ENCODE measurements at places on chromosomes 13 and 19.
A peak's percentile ranks its signal among the peaks of the same experiment; 100 is the strongest.

DNA sequence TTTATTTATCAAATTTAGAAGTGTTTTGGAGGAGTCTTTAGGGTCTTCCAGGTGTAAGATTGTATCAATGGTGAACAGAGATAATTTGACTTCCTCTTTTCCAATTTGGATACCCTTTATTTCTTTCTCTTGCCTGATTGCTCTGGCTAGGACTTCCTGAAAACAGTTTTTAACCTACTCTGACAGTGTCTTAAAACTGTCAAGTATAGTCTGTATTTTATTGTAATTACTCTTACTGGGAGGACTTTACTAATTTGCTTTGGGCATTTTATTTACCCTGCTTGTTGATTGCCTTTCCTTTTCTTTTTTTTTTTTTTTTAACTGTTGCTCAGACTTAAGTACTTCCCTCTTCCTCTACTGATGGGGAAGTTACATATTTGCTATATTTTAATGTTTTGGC, 81.3 kb downstream of the URI1 start:
- no peaks in the 10 kb centered on the region for H3K27me3 ChIP-seq
- H3K36me3 ChIP-seq: peaks cover 41% of the 10 kb centered on the region

DNA sequence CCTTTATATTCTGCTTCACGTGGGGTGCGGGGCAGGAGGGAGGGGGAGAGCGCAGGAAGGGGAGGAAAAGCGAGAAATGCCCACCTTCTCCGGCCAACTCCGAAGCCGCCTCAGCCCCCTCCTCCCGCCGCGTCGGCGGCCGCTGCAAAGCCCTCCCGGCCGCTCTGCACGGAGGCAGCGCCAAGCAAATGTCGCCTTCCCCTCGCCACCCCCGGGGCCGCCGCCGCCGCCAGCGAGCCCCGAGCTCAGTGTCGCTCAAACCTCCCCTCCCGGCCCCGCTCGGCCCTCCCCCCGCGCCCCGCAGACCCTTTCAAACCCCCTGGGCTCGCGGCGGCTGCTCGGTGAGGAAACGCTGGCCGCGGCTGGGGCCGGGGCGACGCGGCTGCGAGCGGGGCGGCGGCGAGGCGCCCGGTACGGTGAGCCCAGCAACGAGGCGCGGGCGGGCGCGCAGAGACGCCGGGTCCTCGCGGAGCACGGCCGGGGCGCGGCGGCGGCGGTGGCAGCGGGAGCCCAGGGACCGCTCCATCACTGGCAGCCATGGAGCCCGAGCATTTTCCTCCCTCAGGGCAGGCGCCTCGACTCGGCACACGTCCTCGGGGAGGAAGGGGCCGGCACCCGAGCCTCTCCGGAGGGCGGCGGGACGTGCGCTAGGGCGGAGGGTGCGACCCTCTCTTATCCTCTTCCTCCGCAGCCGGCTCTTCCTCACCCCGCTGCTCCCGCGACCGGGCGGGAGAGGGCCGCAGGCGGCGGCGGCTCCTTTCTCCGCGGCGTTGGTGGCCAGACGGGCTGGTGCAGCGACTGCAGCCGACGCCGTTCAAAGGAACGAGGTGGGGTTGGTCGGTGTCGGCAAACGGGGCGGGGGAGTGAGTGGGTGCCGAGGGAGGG, 463 bp upstream of the TSC22D1 start:
- H3K36me3 ChIP-seq: peaks cover 15% of the 10 kb centered on the region
- H3K4me3 ChIP-seq: peak overlapping the region; percentile 95
- H3K27ac ChIP-seq: peak overlapping the region; percentile 94
- peaks cover 35% of the 10 kb centered on the region for H3K4me1 ChIP-seq

GRCh38 chr19:36331353-36332228, 47.4 kb downstream of the ZFP14 start:
- peak overlapping the region; percentile 34 for H3K27ac ChIP-seq
- H3K36me3 ChIP-seq: peaks cover 48% of the 10 kb centered on the region

- H3K4me3 ChIP-seq: no peak overlapping the region
- no peaks in the 10 kb centered on the region for H3K4me1 ChIP-seq
- H3K36me3 ChIP-seq: no peaks in the 10 kb centered on the region
- DNase-seq: no peak
- peaks cover 2% of the 10 kb centered on the region for H3K27me3 ChIP-seq
Observed at GRCh38 chr13:21960108-21960507, 289.2 kb downstream of the FGF9 start.

DNA sequence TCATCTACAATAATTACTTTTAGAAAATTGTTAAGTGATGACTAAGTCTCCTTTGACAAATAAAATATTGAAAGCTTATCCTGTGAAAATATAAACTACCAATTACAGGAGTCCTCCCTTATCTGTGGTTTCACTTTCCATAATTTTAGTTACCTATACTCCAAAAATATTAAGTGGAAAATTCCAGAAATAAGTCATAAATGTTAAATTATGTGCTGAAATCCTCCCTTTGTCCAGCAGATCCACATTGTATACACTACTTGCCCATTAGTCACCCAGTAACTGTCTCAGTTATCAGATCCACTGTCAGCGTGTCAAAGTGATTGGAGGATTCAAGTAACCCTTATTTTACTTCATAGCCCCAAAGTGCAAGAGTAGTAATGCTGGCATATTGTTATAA, 98.1 kb downstream of the SERP2 start:
- no peak overlapping the region for H3K4me3 ChIP-seq
- DNase-seq: no peak
- peaks cover 3% of the 10 kb centered on the region for H3K27me3 ChIP-seq

DNA sequence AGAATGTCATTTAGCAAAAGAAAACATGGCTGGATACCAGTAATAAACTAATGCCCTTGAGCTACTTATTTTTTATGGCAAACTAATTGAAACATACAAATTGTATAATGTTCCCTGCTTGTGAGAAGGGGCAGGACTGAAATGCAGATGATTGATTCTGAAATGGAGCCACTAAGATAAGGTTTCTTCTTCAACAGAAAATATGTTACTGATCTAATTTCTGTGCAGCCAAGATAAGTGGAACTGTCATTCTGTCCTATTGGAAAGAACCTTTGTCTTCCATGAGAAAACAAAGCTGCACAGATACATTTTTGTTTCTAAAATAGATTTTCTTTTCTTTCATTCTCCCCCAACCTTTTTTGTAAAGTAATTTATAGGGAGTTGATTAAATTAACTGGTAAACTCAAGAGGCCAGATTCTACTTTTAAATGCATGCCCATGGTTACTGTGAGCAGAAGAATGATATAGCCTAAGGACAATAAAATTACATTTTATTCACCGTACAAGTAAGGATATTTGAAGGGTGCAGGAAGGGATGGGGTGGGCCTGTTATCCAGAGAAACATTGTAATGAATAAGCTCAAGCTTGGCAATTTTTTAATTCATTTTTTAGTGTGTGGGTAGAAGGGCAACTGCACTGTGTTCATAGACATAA, 39.9 kb downstream of the STARD13 start:
- H3K27ac ChIP-seq: no peak overlapping the region
- H3K4me3 ChIP-seq: no peak overlapping the region
- H3K27me3 ChIP-seq: no peaks in the 10 kb centered on the region
- no peak for DNase-seq

- no peak for DNase-seq
- no peak overlapping the region for H3K4me3 ChIP-seq
- H3K27me3 ChIP-seq: peaks cover 27% of the 10 kb centered on the region
- no peaks in the 10 kb centered on the region for H3K36me3 ChIP-seq
- no peaks in the 10 kb centered on the region for H3K4me1 ChIP-seq
- H3K27ac ChIP-seq: no peak overlapping the region
Observed at GRCh38 chr13:43297967-43298678, 274.7 kb downstream of the DNAJC15 start.

DNA sequence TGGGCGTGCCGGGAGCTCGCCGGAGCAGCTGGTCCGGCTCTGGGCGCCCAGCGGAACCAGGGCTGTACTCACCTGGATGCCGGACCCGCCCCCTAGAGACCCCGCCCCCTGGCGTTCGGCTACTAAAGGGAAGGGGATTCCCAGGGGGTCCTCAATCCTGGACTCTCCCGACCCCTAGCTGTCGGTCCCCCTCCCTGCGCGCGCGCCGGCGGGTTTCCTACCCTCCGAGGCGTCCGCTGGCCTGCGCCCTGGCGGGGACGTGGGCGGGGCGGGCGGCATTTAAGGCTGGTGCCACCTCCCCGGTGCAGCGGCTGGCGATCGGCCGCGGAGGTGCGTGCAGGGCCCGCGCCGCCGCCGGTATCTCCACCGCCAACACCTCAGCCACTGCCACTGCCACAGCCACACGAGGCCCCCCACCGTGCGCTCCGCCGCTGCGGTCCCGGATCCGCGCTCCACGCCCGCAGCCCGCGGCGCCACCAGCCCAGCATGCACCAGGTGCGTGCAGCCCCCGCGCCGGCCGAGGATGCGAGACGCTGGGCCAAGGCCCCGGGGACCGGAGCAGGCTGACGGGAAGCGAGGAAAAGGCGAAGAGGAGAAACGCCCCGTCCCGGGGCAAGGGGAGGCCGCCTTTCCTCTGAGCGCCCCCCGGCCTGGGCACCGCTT, at the start of gene ATP12A:
Gene ATP12A, plus strand, starts transcription at position 151 of the 663 bp plus-strand sequence. Its CDS starts 336 bp downstream, at position 487.
- peak; percentile 53 for DNase-seq
- peaks cover 28% of the 10 kb centered on the region for H3K4me1 ChIP-seq
- no peak within 1 kb of the TSS for H3K27ac ChIP-seq
- peak within 1 kb of the TSS; percentile 6 for H3K4me3 ChIP-seq

DNA sequence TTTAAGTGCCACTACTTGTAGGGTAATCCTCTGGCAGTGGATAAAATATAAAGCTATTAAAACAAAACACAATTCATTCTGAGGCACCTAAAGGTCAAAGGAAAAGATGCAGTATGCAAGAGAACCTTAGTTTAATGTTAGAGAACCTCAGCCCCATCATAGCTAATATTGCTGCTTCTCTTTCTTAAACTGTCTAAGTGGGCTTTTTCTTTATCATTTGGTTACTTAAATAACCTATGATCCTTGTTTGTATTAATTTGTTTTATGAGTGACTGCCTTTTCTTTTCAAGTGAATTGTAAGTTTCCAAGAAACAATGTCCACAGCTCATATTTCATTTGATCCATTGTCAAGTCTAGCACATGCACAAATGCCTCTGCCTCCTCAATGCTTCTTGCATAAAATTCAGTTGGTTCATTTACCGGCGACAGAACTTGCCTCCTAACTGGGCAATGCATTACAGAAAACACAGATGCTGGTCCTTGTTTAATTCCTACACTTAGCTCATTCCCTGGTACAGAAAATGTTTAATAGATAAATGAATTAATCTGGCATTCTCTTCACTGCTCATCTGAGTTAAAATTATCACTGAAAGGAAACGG, 1049.8 kb downstream of the OLFM4 start:
- no peak overlapping the region for H3K4me3 ChIP-seq
- no peaks in the 10 kb centered on the region for H3K27me3 ChIP-seq
- no peaks in the 10 kb centered on the region for H3K36me3 ChIP-seq
- no peak for DNase-seq
- H3K27ac ChIP-seq: no peak overlapping the region

GRCh38 chr19:46723023-46723461, 6.1 kb upstream of the PRKD2 start:
- peaks cover 22% of the 10 kb centered on the region for H3K36me3 ChIP-seq
- H3K27me3 ChIP-seq: no peaks in the 10 kb centered on the region
- H3K4me3 ChIP-seq: no peak overlapping the region
- peaks cover 37% of the 10 kb centered on the region for H3K4me1 ChIP-seq
- H3K27ac ChIP-seq: no peak overlapping the region

DNA sequence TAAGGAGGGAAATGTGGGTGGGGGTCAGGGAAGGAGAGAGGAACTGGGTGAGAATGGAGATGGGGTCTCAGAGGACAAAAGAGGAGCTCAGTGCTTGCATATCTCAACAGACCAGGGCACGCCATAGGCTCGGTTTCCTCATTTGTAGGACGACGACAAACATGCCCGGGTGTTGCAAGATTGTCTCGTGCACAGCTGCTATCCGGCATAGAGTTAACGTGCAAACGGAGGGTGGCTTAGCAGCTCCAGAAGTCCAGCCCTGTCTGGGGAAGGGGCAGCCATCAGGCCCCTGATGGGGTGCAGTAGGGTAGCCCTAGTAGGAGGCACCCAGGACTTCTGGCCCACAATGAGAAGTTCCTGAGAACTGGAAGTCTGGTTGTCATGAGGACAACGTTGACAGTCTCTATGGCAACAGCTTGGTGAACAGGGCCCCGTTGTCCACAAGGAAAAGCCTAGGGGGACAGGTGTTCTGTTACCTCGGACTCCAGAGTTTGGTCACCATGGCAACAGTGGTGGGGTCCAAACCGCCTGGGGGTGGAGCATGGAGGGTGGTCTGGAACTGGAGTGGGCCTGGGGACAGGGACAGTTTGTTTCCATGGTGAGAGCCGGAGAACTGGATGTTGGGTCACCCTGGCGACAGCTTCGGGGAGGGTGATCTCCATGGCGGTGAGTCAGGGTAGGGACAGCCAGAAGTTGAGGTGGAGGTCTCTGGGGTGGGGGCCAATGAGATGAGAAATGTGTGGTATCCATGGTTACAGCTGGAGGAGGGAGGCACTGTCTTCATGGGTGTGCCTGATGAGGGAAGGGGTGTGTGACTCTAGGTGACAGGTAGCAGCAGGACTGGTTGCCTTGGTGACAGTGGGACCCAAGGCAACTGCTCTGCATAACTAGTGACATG, 16.8 kb downstream of the TM6SF2 start:
- H3K4me3 ChIP-seq: no peak overlapping the region
- no peak overlapping the region for H3K27ac ChIP-seq
- peaks cover 1% of the 10 kb centered on the region for H3K36me3 ChIP-seq
- DNase-seq: no peak
- H3K4me1 ChIP-seq: no peaks in the 10 kb centered on the region
- H3K27me3 ChIP-seq: peaks cover 28% of the 10 kb centered on the region

- DNase-seq: no peak
- H3K36me3 ChIP-seq: no peaks in the 10 kb centered on the region
- H3K4me1 ChIP-seq: peaks cover 12% of the 10 kb centered on the region
Observed at GRCh38 chr13:44307255-44307654, 66.4 kb upstream of the SERP2 start.

- H3K27ac ChIP-seq: no peak overlapping the region
- H3K36me3 ChIP-seq: no peaks in the 10 kb centered on the region
Observed at GRCh38 chr13:96216543-96216942, 126.6 kb downstream of the HS6ST3 start.

- no peaks in the 10 kb centered on the region for H3K36me3 ChIP-seq
- H3K27ac ChIP-seq: no peak overlapping the region
- H3K4me3 ChIP-seq: no peak overlapping the region
- H3K4me1 ChIP-seq: no peaks in the 10 kb centered on the region
- peaks cover 8% of the 10 kb centered on the region for H3K27me3 ChIP-seq
Observed at GRCh38 chr13:30061217-30061616, 210.8 kb upstream of the UBL3 start.

GRCh38 chr13:21625366-21625765, 21.4 kb upstream of the MICU2 start:
- H3K4me1 ChIP-seq: no peaks in the 10 kb centered on the region
- DNase-seq: no peak
- H3K27ac ChIP-seq: no peak overlapping the region
- H3K27me3 ChIP-seq: peaks cover 13% of the 10 kb centered on the region
- H3K36me3 ChIP-seq: no peaks in the 10 kb centered on the region

GRCh38 chr19:4064496-4065260, 2.0 kb downstream of the ZBTB7A start:
- H3K36me3 ChIP-seq: peaks cover 3% of the 10 kb centered on the region
- peak overlapping the region; percentile 87 for H3K27ac ChIP-seq
- peaks cover 20% of the 10 kb centered on the region for H3K4me1 ChIP-seq
- peak overlapping the region; percentile 87 for H3K4me3 ChIP-seq

DNA sequence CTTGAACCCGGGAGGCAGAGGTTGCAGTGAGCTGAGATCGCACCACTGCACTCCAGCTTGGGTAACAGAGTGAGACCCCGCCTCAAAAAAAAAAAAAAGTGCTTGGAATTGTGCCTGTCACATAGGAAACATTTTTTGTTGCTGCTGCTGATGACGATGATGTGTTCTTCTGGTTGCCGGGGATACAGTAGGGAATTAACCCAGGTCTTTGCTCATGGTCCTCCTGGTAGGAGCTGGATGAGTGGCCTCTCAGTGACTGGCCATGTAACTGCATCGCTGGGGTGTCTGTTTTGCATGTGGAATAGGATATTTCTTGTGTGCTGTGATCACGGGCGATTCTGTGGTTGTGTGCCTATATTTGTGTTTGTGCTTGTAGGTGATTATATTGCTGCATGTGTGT, 4.7 kb upstream of the CNFN start:
- peaks cover 23% of the 10 kb centered on the region for H3K4me1 ChIP-seq
- peaks cover 14% of the 10 kb centered on the region for H3K27me3 ChIP-seq
- no peak overlapping the region for H3K27ac ChIP-seq
- H3K36me3 ChIP-seq: peaks cover 4% of the 10 kb centered on the region
